ENCODE measurements at places on chromosomes 7 and 10.
A peak's percentile ranks its signal among the peaks of the same experiment; 100 is the strongest.

GRCh38 chr7:125924037-125924436 lies 994.4 kb upstream of the POT1 start:
- DNase-seq: no peak

DNA sequence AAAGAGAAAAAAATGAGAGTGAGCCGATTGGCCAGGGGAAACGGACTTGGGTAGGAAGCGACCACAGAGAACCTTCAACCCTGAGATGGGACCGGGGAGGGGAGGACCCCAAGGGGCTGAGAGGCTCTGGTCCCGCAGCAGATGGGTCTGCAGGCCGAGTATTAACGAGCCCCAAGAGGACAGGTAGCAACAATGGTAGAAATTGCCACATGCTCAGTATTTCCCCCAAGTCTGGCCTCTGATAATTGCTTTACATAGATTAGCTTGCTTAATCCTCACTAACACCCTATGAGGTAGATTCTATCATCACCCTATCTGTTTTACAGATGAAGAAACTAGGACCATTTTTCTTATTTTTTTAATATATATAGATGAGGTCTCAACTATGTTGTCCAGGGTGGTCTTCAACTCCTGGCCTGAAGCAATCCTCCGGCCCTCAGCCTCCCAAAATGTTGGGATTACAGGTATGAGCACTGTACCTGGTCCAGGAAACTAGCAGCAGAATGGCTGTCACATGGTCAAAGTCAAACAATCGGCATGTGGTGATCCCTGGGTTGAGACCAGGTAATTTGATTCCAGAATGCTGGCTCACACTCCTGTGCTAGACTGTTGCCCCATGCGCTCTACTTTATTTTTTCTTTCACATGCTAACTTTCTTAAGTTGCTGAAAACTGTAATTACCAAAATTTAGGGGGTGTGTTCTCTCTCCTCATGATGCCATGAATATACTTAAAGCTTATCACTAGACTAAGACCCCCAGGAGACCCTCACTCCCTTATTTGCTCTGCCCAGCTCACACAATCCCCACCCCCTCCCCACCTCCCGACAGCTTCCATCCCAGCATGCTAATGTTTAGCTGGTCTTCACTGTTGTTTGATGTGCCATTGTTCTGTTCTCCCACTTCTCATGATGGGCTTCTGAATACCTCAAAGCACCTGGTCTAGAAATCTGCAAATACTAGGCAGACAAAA lies 67.9 kb upstream of the AFAP1L2 start:
- no peak for DNase-seq

- DNase-seq: no peak
These were observed 330.9 kb downstream of the XPNPEP1 start for GRCh38 chr10:109592391-109592790.

- DNase-seq: no peak
These were observed 222.9 kb downstream of the TCERG1L start for GRCh38 chr10:131088619-131089018.

- peak; percentile 22 for DNase-seq
These were observed 135.8 kb downstream of the CAMK1D start for GRCh38 chr10:12484941-12485805.

- DNase-seq: no peak
These were observed 780.3 kb downstream of the SUGCT start for GRCh38 chr7:40915071-40915470.
